ENCODE measurements at places on chromosomes 3 and 15.

GRCh38 chr3:126934991-126935390 lies 47.9 kb upstream of the PLXNA1 start:
- no peak for DNase-seq

GRCh38 chr15:101187820-101188636 lies 63.8 kb downstream of the CHSY1 start:
- DNase-seq: no peak

DNA sequence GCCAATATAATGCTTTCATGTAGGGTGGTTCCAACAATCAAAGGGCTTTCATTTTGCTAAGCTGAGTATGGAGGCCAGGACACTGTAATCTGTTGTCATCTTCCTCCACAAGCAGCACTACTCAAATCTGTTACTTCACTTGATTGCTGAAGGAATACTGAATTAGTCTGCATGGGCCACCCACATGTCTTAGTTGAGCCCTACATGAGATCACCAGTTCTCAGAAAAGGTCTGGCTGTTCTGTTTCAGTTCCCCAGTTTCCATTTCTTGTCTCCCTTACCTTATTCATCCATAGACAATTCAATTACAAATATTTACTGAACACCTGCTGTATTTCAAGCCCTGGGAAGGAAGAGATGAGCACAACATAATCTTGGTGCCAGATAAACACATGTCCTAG lies 119.2 kb downstream of the FHIT start:
- no peak for DNase-seq

DNA sequence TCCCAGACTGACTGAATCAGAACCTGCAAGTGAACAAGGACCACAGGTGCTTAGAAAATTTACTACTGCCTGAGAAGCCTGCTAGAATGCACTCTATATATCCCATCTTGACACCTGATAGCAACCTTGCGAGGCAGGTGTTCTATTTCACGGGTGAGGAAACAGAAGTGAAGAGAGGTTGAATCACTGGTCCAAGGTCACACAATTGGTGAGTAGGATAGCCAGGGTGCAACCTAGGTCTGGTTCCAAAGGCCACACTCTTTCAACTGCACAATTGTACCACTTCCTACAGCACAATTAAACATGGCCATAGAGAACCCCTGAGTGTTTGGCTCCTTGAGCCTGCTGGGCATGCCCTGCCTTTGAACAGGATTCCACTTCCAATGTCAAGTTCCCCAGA lies 87.0 kb downstream of the RAB11A start:
- DNase-seq: no peak

- no peak for DNase-seq
Measured at GRCh38 chr3:21747966-21748555, 2.9 kb downstream of the ZNF385D start.

DNA sequence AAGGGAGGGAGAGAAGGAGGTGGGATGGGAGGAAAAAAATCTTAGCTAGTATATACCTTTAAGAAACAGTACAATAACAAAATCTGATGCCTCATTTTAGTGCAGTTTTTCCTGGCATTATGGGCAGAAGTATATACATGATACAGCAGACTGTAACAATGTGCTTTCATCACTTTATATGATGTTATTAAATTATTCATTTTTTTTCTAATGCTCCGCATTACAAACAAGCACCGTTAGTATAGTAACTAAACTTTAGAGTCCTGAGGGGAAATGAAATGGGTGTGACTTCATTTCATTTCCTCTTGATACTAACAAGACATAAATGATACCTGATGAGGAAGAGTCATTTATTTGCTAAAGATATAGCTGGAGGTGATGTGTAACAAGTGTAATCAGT lies 325.3 kb downstream of the ZNF385D start:
- DNase-seq: no peak

GRCh38 chr15:61442821-61443220 lies 213.7 kb upstream of the RORA start:
- no peak for DNase-seq

- no peak for DNase-seq
Measured at GRCh38 chr15:57216288-57216687, 160.0 kb upstream of the CGNL1 start.

GRCh38 chr3:9373465-9373864 lies 10.6 kb downstream of the THUMPD3 start:
- no peak for DNase-seq

DNA sequence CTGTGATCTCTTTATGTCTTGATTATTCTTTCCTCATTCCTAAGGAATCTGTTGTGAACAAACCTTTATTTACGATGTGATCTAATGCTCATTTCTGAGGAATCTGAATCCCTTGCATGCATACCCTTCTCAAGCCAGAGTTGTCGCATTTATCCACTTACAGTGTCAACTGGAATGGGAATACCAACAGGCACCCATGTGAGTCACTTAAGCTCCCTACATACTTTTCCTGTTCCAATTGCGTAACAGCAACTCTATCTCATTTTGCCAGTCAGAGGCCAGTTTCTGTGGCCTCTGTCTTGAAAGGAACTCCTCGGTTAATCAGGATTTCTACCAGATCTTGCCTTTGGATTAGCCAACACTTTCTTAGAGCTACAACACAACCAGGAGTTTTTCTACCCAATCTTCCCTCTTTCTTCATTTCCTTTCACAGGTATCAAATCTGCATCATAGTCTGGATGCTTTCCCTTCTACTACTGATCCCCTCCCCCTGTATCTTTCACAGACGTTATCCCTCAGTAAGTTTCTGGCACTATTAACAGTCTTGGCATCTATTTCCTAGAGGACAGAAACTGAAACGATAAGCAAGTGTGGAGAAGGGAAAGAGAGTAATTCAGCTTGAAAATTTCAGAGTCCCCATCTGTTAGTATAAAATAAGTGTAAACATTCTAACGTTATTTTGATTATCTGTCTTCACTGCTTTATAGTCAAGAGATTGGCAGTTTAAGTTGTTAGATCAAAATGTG lies 66.8 kb upstream of the BCHE start:
- DNase-seq: no peak

DNA sequence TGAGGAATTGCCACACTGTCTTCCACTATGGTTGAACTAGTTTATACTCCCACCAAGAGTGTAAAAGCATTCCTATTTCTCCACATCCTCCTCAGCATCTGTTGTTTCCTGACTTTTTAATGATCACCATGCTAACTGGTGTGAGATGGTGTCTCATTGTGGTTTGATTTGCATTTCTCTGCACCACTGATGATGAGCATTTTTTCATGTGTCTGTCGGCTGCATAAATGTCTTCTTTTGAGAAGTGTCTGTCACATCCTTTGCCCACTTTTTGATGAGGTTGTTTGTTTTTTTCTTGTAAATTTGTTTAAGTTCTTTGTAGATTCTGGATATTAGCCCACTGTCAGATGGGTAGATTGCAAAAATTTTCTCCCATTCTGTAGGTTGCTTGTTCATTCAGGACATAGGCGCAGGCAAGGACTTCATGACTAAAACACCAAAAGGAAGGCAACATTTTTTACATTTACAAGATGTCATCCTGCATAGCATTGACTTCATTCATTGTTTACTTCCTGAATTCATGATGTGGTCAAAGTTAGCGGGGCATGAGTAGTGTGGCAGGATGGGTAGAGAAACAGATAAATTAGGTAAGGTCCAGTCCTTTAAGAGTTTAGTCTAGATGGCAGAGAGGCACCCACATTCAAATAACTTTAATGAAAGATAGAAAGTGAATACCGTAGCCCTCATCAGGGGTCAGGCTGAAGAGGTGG lies 45.1 kb upstream of the LPP start:
- DNase-seq: no peak

DNA sequence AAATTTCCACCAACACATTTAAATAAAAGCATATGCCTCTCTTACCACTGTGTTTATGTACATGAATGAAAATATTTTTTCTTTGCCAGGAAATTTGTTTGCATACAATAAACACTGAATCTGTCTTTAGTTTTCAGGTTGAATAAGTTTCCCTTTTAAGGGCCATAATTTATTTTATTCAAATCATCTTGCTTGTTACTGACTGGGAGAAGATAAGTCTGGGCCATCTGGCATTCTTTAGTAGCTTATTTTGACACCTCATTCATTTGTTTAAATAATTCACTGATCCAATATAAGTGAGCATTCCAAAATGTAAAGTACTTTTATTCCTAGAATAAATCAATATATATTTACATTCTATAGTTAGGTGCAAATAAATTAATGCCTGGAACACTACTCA lies 1001.3 kb downstream of the PLOD2 start:
- DNase-seq: no peak

- DNase-seq: no peak
Measured at GRCh38 chr3:186614266-186614596, 1.4 kb downstream of the AHSG start.

DNA sequence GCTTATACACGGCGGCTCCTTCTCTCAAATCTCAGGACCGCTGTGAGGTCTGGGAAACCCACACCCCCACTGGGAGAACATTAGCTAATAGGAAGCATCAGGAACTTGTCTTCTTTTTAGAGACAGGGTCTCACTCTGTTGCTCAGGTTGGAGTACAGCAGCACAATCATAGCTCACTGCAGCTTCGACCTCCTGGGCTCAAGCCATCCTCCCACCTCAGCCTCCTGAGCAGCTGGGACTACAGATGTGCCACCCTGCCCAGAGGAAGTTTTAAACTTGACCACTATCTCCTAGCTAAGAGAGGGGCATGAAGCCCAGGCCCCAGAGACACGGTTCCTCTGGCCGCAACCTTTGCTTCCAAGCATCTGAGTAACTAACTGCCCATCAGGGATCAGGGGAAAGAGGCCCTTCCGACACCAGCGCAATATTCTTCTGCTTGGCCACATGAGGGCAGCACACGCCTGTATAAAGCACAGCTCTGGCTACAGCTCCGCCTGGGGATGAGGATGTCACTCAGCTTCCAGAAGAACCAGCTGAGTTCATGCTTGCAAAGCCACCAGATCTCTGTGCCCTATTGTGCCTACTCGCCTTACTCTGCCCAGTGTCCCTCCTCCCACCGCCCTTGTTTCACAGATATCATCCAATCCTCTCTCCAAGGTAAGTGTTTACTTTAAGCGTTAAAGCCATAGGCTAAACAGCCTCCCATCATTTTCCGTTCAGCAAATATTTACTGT lies 57.6 kb upstream of the SLC6A11 start:
- peak; percentile 46 for DNase-seq

- DNase-seq: no peak
Measured at GRCh38 chr3:129432671-129433070, 4.2 kb upstream of the EFCAB12 start.

DNA sequence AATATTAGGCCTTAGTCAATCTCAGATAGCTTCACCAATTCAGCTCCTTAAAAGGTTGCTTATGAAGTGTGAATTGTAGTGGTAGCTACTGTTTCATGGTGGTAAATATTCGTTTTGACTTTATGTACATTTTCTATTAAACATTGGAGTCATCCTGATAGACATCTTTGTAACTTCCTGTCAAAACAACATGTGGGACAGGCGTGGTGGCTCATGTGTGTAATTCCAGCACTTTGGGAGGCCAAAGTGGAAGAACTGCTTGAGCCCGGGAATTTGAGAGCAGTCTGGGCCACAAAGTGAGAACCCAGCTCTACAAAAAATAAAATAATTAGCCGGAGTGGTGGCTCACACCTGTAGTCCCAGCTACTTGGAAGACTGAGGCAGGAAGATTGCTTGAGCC lies 2.0 kb upstream of the TRIM59 start:
- no peak for DNase-seq

DNA sequence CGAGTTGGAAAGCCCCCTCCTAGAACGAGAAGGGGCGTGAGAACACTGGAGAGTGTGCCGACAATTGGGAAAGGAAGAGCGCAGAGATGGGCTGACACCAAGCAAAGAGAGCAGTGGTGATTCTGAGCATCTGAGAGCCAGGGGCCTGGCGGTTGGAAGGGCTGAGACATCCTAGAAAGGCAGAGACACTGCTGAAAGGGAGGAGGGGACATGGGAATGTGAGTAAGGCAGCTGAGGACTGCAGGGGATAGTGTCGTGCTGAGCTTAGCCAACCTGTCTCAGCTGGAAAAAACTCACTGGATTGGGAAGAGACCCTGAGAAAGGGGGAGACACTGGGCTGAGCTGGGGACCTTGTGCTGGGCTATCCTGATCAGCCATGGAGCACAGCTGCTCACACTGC lies 58.1 kb upstream of the SLC6A6 start:
- no peak for DNase-seq

GRCh38 chr3:170465955-170466354 lies 47.3 kb downstream of the CLDN11 start:
- DNase-seq: no peak

- no peak for DNase-seq
Measured at GRCh38 chr3:179000659-179001058, 71.0 kb downstream of the ZMAT3 start.

- no peak for DNase-seq
Measured at GRCh38 chr3:123552095-123552714, 32.6 kb downstream of the HACD2 start.

GRCh38 chr3:41893977-41894376 lies 67.9 kb downstream of the ULK4 start:
- DNase-seq: no peak

DNA sequence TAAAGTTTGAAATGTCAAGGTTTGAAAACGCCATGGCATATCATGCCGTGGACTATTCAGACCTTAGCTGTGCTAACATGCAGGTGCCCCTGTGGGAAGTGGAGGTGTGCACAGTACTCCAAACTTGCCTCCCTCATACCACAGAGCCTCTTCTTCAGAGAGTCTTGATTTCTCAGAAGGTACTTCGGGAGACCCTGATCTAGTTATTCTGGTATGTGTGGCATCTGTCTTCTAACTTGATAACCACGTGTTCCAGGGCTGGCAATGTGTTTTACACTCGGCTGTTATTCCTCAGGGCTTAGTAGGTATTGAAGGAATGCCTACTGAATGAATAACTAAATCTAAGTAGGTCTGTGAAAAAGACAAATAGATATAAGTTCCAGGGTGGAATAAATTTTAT lies 309.9 kb downstream of the CLSTN2 start:
- no peak for DNase-seq
